AG04450 (cell line): ENCODE measurements at places on chromosomes 12 and 14.

DNA sequence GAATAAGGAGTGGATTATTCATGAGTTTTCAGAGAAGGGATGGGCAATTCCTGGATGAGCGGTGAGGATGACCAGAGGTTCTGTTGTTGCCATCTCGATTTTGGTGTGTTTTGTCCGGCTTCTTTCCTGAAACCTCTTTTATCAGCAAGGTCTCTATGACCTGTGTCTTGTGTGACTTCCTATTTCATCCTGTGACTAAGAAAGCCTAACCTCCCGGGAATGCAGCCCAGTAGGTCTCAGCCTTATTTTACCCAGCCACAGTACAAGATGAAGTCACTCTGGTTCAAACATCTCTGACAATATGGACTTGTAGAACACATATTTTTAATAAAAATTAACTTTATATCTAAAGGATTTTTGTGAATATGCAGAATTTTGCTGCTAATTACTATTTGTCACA lies 716.4 kb downstream of the FSCB start:
- no peak for DNase-seq

- DNase-seq, result no peak
These were observed 183.2 kb downstream of the C12orf50 start for GRCh38 chr12:87846045-87846444.

DNA sequence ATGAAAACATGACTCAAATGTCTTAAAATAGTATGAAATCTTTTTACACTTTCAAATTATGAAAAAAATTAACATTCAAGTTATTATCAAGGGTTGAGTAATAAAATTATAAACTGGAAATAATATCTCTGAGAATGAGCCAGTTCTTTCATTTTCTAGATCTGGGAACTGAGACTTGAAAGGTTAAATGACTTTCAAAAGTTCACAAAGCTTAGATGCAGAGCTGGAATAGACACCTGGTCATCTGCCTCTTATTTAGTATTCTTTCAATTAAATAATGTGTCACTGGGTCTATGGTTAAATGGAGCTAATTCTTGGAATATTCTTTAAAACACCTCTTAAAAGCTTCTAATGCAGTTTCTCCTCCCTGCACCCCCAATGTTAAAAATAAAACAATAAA lies 86.6 kb downstream of the CDK17 start:
- no peak for DNase-seq

DNA sequence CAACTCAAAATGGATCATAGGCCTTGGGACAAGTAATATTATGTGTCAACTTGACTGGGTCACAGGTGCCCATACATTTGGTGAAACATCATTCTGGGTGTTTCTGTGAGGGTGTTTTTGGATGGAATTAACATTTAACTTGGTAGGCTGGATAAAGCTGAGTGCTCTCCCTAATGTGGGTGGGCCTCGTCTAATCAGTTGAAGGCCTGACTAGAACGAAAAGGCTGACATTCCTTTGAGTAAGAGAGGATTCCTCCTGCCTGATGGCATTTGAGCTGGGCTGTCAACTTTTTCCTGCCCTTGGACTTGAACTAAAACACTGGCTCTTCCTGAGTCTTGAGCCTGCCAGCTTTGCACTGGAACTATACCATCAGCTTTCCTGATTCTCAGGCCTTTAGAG lies 93.4 kb upstream of the ESRRB start:
- DNase-seq, result no peak

DNA sequence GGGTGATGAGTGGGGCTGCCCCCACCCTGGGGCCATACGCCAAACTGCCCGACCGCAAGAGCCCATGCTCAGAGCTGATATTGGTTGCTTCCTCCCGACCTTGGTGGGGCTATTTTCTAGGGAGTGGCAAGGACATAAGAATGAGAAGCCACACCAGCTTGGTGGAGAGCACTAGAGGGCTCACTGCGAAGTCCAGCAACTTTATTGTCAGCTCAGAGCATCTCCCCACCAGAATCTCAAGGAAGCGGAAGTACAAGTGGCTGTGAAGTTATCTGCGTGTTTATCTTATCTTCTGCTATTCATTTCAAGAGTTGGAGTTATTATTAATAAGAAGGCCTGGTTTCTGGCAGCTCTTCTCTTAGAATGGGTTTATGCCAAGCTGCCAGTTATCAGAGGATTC lies 4.9 kb upstream of the PLXNC1 start:
- no peak for DNase-seq

DNA sequence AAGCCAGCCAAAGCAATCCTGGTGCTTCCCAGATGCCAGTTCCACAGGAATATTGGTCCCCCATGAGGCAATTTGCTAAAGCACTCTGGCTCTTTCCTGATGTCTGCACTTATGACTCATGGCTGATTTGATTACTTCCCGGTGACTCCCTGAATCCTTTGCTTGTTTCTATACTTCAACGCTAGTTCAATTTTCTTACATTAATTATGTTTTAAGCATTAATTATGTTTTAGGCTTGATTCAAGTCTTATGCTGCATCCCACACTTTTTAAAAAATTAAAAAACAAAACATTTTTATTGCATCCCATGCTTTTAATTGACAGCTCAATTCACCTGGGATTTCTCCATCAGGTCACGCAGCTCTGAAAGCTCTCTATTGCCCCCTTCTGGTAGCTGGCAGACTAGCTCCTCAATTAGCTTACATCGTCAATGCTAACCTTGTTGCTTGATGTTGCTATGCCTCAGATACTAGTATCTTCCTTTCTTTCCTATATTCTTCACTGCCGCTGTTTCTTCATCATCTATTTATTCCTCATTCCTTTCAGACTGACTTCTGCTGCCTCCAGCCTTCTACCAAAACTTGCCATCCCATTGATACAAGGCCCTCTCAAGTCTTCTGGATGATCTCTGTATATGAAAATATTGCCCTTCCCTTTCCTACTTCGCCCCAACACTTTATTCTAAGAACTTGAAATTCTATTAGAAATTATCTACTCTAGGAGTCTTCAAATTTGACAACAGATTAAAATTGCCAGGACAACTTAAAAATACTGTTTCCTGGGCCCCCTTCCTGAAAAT lies 32.0 kb downstream of the TSHR start:
- DNase-seq, result peak; percentile 47

GRCh38 chr12:8780389-8780788 lies 42.0 kb upstream of the A2ML1 start:
- peak; percentile 1 for DNase-seq

- no peak for DNase-seq
These were observed 73.9 kb upstream of the CAPRIN2 start for GRCh38 chr12:30828686-30829085.

GRCh38 chr12:64335886-64336466 lies 54.6 kb downstream of the C12orf56 start:
- DNase-seq, result no peak

- DNase-seq, result no peak
These were observed 20.4 kb downstream of the ABHD12B start for GRCh38 chr14:50892255-50892654.

GRCh38 chr12:107369679-107370078 lies 276.3 kb upstream of the CRY1 start:
- no peak for DNase-seq

DNA sequence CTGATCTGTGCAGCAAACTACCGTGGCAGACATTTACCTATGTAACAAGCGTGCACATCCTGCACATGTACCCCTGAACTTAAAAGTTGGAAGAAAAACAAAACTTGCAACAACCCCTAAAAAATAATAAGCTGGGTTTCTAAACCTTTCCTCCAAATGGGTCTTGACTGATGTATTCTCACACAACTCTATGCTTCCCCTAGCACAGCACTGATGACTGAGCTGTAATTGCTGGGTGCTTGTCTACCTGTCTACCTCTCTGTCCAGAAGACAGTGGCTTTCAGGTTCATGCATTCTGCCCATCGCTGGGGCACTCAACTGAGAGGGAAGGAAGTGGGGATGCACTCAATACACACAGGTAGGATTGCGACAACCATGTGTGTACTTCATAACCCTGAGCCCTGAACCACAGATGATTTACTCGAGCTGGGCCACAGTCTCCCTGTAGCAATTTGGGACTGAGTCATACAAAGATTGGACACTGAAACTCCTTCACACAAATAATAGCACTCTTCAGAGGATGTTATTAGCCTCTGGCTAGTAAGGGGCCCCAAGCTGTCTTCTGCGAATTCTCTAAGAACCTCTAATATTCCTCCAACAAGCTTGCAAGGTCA lies 44.8 kb upstream of the TMPO start:
- DNase-seq, result no peak

DNA sequence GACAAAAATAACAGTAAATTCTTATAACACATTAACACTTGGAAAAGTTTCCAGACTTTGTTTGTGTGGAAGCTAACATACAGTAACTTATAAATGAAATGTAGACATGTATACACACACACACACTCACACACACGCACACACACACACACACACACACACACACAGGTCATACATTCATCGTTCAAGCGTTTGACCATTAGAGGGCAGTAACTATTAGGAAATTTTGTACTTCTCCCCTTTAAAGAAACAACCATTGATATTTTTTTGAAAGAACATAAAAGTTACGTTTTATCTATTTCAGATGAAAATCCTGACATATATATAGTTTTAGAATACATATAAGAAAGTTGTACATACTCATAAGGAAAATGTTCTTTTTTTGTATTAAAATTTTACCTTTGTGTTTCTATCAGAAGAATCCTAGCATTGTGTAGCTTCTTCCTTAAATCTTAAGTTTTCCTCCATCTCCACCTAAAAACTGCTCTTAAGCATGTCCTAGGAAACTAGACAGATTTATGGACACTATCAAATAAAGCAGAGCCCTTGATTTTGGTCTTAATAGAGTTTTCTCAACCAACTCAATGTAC lies 29.0 kb downstream of the PTPRQ start:
- peak; percentile 41 for DNase-seq

DNA sequence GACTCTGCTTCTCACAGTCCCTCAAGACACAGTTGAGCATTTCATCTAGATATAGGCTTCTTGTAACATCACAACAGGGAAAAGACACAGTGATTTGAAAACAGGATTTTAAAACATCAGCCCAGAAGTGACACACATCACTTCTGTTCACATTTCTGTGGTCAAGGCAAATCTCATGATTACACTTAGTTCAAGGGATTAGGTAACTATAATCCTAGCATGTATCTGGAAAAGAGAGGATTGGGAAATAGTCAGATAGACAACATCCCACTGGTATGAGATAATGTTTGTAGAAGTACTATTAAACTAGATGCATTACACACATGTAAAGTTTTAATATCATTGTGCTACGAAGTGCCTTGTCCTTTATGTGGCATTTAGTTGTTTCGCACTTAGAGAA lies 252.6 kb upstream of the PRKD1 start:
- peak; percentile 32 for DNase-seq

- DNase-seq, result no peak
These were observed 2.4 kb upstream of the CSRNP2 start for GRCh38 chr12:51085757-51086156.

DNA sequence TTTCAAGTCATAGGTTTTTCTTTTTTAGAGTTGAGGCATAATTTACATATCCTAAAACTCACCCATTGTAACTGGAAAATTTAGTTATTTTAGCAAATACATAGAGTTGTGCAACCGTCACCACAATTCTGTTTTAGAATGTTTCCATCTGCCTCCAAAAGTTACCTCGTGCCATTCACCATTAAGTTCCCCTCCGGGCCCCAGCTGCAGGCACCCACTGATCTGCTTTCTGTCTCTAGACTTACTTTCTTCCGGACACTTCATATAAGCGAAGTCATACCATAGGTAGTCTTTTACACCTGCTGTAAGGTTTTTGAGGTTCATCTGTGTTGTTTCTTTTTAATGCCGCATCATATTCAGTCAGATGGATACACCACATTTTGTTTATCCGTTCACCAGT lies 28.7 kb downstream of the PPP2R5C start:
- no peak for DNase-seq

DNA sequence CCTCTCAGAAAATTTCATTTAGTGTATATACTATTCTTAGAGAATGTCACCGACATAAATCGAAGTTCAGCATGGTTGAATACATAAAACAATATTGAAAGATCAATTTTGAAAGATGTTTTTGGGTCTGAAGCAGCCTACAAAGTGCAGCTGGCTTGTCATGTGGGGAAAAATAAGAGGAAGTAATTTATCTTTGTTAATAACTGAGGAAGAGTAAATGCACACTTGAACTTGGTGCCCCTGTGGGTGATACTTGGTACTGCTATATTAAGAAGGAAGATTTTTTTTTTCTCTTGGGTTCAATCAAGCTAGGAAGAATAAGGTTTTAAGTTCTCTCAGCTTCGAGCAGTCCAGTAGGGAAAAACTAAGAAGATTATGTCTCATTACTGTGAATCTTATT lies 661.3 kb downstream of the RPL10L start:
- DNase-seq, result no peak

DNA sequence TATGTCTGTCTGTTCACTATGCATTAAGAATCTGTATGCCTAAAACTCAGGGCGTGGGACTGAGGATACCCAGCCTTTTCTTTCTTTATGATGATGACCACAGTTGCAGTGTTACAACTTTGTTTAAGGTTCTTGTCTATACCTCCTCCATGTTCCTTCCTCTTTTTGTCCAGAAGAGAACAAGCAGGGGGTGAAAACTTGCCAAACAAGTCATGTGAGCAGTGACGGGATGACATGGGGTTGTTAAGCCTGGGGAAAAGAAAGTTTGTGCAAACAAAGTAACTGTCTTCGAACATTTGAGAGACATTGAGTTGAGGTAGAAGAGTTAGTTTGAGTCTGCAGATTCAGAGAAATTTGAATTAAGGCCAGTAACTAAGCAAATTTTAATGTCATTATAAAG lies 505.5 kb downstream of the NPAS3 start:
- no peak for DNase-seq

GRCh38 chr14:75201087-75201486 lies 24.7 kb upstream of the TMED10 start:
- DNase-seq, result no peak

GRCh38 chr12:28543021-28543890 lies 353.0 kb downstream of the CCDC91 start:
- no peak for DNase-seq

GRCh38 chr14:53328841-53329240 lies 175.7 kb upstream of the DDHD1 start:
- no peak for DNase-seq

DNA sequence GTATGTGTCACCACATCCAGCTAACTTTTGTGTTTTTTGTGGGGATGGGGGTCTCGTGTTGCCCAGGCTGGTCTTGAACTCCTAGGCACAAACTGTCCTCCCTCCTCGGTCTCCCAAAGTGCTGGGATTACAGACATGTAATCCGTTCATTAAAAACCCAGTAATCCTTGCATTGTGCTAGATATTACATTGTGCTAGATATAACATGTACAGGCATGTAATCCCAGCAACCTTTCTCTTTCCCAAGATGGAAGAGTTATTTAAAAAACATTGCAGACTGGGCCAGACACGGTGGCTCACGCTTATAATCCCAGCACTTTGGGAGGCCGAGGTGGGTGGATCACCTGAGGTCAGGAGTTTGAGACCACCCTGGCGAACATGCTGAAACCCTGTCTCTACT lies 19.7 kb downstream of the ELK3 start:
- no peak for DNase-seq

- no peak for DNase-seq
These were observed 113.3 kb downstream of the PRMT8 start for GRCh38 chr12:3604286-3604685.

DNA sequence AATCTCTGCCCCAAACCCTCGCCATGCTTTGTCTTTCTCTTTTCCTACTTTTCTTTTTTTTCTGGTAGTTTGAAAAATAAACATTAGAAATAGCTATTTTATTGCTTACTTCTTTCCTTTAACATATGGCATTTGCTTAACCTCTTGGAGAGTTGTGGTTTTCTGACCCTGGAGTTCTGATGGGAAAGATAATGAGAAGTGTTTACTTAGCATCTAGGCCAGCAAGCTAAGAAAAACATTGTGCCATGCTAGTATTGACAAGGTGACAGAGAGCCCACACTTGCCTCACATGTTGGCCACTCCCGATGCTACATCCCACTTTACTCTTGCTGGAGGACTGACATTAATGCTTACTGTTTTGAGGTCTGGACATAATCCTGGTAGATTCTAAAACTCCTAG lies 886.2 kb downstream of the DIO2 start:
- no peak for DNase-seq
